ENCODE measurements at places on chromosomes 4 and X.

GRCh38 chrX:22666441-22666840 is 333.3 kb upstream of the DDX53 start:
- DNase-seq: no peak

DNA sequence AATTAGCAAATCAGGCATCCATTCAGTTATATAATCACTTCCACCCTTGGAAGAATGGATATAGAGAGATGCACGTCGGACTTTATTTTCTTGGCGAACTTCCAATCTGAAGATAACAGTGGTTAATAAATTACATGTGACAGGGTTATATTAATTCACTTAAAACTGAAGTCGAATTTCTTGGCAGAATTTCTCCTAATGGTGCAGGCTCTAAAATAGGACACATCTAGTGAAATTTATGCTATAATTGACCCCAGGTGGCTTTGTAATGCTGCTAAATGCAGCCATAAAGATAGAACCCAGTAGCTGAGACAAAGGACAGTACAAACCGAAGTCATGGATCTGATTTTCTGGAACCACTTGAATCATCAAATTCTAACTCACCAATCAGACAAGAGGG is 20.8 kb upstream of the SLC10A4 start:
- no peak for DNase-seq

DNA sequence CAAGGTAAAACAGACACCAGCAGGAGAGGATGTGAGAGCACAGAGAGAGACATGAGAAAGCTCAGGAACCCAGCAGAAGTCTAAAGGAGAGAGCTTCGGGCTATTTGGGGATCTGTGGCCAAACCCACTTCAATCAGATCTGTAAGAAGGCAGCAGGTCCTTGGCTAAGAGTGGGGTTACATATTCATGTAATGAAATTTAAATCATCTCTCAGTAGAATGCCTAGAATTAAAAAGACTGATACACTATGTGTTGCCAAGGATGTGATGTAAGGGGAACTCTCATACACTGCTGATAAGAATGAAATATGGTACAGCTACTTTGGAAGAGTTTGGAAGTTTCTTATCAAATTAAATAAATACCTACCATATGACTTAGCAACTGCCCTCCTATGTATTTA is 35.8 kb downstream of the PDE5A start:
- no peak for DNase-seq

GRCh38 chr4:178693816-178694215 is 1251.6 kb upstream of the AGA start:
- DNase-seq: no peak

DNA sequence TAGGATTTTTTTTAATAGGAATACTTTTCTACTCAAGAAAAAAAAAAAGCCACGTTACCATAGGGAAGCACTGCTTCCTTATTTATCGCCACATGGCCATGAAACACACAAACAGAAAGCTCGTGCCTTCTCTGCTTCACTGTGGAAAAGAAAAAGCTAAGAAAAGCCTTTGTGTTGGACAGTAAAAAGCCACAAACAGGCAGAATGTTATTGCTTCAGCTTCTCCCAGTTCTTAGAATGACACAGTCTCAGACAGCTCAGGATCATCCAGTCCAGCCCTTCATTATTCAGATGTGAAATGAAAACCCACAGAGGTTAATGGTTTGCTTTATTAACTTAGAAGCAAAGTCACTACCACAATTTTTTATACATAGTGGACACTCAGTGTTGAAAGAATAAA is 181.6 kb upstream of the NOCT start:
- DNase-seq: no peak
